ENCODE measurements at places on chromosomes 11 and 22. TPM values are rescaled to one million over a fixed set of nuclear protein-coding genes. Genes with fewer than 3 reads are reported as not detected.

The MRGPRX3 gene
- polyA plus RNA-seq = not detected

The DNAJB7 gene
- polyA plus RNA-seq = 0.16 TPM

The SHISA8 gene
- not detected for polyA plus RNA-seq

The TNRC6B gene
- polyA plus RNA-seq = 67.3 TPM

The PDE3B gene
- 74.8 TPM for polyA plus RNA-seq

The CLP1 gene
- 9.4 TPM for polyA plus RNA-seq

All from naive thymus-derived CD8-positive, alpha-beta T cell (primary cell).